ENCODE measurements at places on chromosomes 7 and 10. TPM values are rescaled to one million over a fixed set of nuclear protein-coding genes. Genes with fewer than 3 reads are reported as not detected.

GRCh38 chr7:74057987-74058386 is 25.6 kb upstream of the LIMK1 start:
- no peak for DNase-seq

Gene RADIL
- total RNA-seq, result 6.1 TPM

DNA sequence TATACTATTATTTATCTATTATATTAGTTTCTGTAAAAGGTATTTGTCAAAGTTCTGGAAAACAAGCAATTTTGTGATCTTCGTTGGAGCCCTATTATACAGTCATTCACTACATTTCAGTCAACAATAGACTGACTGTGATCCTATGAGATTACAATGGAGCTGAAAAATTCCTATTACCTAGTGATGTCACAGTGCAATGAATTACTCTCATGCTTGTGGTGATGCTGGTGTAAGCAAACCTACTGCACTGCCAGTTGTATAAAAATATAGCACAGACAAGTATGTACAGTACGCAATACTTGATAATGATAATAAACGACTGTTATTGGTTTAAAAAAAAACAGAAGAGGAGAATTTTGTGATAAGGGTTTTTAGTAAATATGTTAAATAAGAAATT is 21.4 kb downstream of the OR6V1 start:
- DNase-seq, result no peak

DNA sequence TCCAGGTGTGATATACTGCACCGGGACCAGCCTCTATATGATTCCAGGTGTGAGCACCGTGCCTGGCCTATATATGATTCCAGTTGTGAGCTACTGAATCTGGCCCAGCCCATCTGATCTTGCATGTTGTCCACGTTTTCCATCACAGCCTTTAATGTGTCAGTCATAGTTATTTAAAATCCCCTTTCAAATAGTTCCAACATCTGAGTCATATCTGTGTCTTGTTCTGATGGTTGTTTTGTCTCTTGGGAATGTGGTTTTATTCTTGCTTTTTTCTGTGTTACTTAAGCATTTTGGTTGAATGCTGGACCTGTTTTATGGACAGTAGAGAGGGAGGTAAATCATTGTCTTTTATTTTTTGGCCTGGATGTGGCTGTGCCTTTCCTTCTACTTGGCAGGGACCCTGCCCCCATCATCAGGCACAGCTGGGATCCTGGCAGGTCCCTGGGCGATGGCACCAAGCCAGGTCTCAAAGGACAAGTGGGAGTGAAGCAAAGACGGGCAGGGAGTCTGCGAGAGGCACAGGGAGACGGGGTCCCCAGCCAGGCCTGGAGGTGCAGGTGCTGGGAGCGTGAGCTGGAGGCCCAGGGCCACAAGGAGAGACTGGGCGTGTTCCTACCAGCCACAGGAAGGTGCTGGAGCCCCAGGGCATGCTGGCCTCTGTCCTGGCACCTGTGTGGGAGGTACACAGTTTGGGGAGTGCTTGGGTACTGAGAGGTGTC is 94.7 kb downstream of the DYNC2I1 start:
- DNase-seq, result no peak

DNA sequence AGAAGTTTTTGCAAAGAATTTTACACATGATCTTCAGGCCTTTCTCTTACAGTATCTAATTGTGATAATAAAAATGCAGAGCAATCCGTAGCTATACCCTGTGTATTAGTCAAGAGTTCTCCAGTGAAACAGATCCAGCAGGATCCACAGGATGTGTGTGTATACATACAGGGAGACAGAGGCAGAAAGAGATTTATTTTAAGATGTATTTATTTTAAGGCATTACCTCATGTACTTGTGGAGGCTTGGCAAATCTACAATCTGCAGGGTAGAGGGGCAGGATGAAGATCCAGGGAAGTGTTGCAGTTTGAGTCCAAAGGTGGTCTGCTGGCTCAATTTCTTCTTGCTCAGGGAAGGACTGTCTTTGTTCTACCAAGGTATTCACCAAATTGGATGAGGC is 41.7 kb downstream of the ARHGAP12 start:
- no peak for DNase-seq

DNA sequence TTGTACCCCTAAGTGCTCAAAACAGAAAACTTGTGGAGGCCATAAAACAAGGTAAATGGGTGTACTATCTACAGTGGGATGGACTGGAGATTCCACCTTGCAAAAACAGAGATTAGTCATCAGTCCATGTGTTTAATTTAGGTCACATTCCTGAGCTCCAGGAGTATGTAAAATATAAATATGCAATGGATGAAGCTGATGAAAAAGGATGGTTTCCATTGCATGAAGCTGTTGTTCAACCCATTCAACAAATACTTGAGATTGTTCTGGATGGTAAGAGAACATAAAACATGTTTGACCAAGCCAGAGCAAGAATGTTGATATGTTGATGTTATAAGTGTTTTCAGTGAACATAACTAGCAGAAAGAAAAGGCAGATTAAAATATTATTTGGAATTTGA is 14.6 kb downstream of the ASB15 start:
- no peak for DNase-seq

Gene PAPOLB
- 0.22 TPM for total RNA-seq

DNA sequence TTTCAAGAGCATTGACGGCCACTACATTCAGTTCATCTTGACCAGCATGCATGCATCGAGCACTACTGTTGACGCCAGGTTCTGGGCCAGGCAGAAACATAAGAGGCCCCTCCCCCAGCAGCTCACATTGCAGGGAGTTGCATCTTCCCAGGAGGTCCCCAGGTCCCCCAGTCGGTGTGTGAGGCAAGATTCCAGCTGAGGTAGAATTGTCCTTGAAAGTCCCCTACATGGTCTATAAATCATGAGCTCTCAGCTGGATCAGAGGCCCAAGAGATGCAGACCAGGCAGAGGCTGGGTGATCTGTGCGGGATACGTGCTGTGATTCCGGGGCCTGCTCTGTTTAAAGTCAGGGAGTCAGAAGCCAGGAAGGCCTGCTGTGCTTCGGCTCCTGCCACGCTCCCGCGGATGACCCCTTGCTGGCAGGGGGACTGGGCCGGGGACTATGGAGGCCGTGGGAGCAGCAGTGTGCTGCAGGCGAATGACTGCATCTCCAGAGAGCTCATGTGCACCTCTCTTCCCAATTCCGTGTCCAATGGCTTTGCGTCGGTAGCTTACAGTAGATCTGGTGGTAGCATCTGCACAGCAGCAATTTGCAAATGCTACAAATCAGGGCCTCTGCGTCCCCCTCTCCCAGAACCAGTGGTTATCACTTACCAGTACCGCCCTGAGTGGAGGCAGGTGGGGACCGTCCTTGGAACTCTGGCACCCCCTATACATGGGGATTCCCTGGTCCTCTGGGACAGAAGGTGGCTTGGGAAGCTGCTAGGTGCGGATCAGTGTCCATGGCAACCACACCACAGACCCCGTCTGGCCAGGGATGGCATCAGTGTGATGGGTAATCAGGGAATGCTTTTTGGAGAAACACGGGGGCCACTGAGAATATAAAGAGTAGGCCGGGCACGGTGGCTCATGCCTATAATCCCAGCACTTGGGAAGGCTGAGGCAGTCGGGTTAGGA is 93.6 kb downstream of the RGS10 start:
- DNase-seq, result no peak

GRCh38 chr10:43953672-43954071 is 305.0 kb upstream of the ZNF32 start:
- no peak for DNase-seq

DNA sequence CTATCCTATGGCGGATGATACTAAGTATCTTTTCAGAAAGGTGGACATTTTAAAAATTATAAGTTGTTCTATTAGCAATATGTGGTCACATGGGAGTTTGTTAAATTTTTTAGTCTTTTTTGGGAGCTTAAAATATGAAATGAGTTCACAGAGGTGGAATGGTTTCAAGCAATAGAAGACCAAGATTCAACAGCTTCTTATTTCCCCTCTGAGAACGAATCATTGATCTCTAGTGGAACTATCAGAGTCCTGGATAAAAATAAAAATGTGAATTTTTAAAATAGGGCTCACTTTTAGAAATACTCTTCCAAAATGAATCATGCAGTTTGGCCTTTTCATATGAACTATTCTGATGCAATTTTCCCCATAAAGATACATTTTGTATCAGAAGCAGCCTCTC is 467.7 kb upstream of the KLF6 start:
- DNase-seq, result no peak

DNA sequence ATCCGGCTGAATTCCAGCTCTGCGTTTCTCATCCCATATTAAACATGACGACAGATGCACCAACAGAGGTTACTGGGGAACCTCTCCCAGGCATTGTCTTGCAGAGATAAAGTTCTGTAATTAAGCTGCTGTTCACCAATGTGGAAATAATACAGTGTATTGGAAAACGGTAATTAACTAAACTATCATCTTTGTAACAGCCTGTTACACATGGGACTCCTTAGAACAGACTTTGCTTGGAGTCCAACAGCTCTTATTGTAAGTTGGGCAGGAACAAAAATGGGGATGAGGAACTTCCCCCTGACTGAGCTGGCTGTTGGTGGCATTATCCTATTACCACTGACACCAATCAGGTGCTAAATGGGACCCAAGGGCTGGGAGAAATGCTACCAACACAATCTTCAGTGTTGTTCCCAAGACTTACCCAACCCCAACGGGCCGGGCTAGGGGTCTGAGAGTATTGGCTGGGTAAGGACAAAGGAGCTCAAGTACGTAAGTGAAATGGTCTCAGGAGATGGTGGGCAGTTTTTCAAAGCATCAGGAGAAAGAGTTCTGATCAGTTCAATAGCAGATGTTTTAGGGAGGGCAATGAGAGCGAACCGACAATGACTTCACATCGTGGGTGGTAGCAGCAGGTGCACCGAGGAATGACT is 759.4 kb downstream of the GRID1 start:
- DNase-seq, result no peak

- DNase-seq, result no peak
Observed at GRCh38 chr10:101623528-101623927, 35.4 kb downstream of the DPCD start.

Gene CALHM3
- not detected for total RNA-seq

Gene CHN2
- 11.0 TPM for total RNA-seq

DNA sequence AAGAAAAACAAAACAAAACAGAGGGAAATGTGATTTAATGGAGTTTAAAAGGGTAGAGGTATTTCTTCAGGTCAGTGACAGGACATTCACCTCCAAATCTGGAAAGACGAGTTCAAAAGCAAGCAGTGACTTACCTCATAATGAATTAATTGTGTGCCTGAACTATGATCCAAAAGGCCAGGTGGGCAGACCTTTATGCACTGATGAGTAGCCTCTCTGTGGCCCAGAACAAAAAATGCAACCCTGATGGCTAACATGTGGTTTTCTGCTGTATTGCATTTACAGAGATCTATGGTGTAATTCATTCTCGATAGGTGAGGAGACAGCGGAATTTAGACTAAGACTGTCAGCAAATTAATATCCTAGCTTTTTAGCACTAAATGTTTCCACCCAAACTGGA is 142.0 kb downstream of the HDAC9 start:
- DNase-seq, result no peak

Gene CPN1
- total RNA-seq, result not detected

- no peak for DNase-seq
Observed at GRCh38 chr7:77266291-77266794, 66.7 kb upstream of the FGL2 start.

Gene PNLIPRP1
- 0.90 TPM for total RNA-seq

GRCh38 chr10:121833387-121833786 is 94.4 kb downstream of the ATE1 start:
- no peak for DNase-seq

DNA sequence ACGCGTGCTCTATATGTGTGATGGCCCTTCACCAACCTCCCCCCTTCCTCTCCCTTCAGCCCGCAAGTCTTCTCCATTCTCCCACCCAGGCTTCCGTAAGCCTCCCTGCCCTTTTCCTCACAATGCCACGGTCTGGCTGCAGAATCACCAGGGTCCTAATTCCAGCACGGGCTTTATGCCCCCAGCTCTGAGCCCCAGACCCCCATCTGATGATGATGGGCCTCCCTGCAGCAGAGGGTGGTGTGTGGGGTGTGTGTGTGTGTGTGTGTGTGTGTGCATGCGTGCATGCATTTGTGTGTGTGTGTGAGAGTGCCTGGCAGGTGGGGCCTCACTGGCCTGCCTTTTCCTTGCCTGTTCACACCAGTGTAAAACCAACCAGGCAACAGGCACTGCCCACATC is 109.9 kb downstream of the OAT start:
- DNase-seq, result no peak

Gene MOGAT3
- not detected for total RNA-seq

DNA sequence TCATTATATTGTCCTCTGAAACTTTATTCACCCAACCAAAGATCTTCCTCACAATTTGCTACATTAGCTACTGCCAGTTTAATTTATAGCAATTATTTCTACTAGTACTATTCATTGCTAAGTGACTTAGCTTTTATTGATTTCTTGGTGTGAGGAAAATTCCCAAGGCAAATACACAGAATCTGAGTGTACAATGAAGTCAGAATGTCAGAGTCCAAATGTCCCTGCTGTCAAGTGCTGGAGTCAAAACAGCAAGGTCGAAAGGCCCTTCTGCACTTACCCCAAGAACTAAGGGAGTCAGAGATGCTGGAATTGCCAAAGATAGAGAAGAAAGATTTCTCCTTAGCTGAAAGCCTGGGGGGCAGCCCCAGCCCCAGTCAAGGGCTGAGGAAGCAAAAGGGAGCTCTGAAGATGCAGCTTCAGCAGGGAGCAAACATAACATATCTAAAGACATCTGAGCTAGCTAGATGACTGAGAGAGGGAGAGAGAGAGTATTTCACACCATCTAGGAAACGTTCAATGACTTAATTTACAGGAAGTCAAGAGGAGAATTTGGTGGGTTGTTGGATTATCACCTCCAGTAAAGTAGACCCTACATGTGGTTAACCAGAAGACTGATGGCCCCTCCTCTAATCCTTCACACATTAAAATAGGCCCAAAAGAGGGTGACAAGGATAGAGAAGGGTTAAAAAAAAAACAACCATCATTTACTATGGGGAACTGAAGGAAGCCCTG is 36.6 kb upstream of the SAMD8 start:
- DNase-seq, result no peak

- no peak for DNase-seq
Observed at GRCh38 chr7:33922820-33923219, 17.5 kb downstream of the BMPER start.

Data from mesenteric fat pad (tissue), 1 donor.